PC-3 (cell line): ENCODE measurements at places on chromosomes 16 and 17. TPM values are rescaled to one million over a fixed set of nuclear protein-coding genes. Genes with fewer than 3 reads are reported as not detected.

GRCh38 chr17:62705778-62706597, 78.5 kb downstream of the MRC2 start:
- no peaks in the 10 kb centered on the region for H3K27me3 ChIP-seq
- no peaks in the 10 kb centered on the region for H3K36me3 ChIP-seq
- peaks cover 29% of the 10 kb centered on the region for H3K4me1 ChIP-seq
- DNase-seq: no peak

DNA sequence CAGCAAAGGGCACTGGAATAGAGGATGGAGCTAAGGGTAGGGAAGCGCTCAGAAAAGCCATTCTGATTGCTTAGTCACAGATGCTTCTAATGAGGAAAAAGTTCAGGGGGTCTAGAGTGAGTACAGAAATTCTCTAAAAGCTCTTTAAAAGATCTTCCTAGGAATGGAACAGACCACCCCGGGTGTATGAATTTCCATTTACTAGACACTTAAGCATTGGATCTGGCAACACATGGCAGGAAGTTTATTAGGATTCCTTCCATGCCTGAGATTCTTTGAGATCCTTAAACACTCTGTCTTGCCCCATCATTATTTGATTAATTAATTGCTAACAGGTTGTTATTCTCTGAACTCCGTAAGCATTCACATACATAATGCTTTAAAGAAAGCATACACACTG, 8.5 kb downstream of the KRTAP9-7 start:
- H3K27me3 ChIP-seq: no peaks in the 10 kb centered on the region
- no peak for DNase-seq
- no peaks in the 10 kb centered on the region for H3K36me3 ChIP-seq
- no peaks in the 10 kb centered on the region for H3K4me1 ChIP-seq
- no peak overlapping the region for H3K4me3 ChIP-seq
- no peak overlapping the region for H3K27ac ChIP-seq

- no peaks in the 10 kb centered on the region for H3K36me3 ChIP-seq
- H3K27ac ChIP-seq: no peak overlapping the region
- H3K4me3 ChIP-seq: no peak overlapping the region
- H3K27me3 ChIP-seq: no peaks in the 10 kb centered on the region
Observed at GRCh38 chr17:40369923-40370322, 5.4 kb upstream of the GJD3 start.

GLTPD2 gene
- 0.98 TPM in 1 of 2 replicates, not detected in the other for total RNA-seq

ZACN gene
- 0.11 TPM in 1 of 2 replicates, not detected in the other for total RNA-seq

- no peaks in the 10 kb centered on the region for H3K36me3 ChIP-seq
- DNase-seq: no peak
- no peaks in the 10 kb centered on the region for H3K4me1 ChIP-seq
- no peak overlapping the region for H3K27ac ChIP-seq
Observed at GRCh38 chr16:6993544-6993943, 339.1 kb upstream of the RBFOX1 start.

CFDP1 gene
- total RNA-seq: 27.3 and 32.1 TPM in 2 replicates

DNA sequence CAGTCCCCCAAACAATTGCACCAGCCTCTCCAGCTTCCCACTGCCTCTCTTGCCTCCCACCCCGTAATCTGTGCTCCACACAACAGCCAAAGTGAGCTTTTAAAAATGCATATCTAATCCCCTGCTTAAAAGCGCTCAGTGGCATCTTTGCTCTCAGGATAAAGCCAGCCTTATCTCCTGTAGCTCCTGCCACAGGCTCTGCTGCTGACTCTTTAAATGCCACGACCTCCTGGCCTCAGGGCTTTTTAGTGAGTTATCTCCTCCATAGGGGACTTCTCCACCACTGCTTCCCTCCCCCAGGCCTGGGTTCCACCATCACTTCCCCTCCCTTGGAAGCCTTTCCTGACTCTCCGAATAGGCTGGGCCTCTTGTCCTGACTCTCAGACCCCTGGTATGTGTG, 98.6 kb downstream of the GNAO1 start:
- 0 out of 2 replicates have a peak, but pooled peaks cover 8% of the 10 kb centered on the region for H3K27me3 ChIP-seq
- 0 out of 2 replicates have a peak, but pooled peaks cover 5% of the 10 kb centered on the region for H3K4me1 ChIP-seq
- H3K36me3 ChIP-seq: no peaks in the 10 kb centered on the region

RAD51D gene
- 10.7 and 16.5 TPM in 2 replicates for total RNA-seq

GRCh38 chr16:30490210-30490609, 17.7 kb downstream of the ITGAL start:
- no peaks in the 10 kb centered on the region for H3K27me3 ChIP-seq
- no peaks in the 10 kb centered on the region for H3K36me3 ChIP-seq
- H3K4me1 ChIP-seq: peaks cover 6% of the 10 kb centered on the region
- no peak for DNase-seq
- no peak overlapping the region for H3K27ac ChIP-seq

CYB5B gene
- 64.5 and 77.1 TPM in 2 replicates for total RNA-seq

DNA sequence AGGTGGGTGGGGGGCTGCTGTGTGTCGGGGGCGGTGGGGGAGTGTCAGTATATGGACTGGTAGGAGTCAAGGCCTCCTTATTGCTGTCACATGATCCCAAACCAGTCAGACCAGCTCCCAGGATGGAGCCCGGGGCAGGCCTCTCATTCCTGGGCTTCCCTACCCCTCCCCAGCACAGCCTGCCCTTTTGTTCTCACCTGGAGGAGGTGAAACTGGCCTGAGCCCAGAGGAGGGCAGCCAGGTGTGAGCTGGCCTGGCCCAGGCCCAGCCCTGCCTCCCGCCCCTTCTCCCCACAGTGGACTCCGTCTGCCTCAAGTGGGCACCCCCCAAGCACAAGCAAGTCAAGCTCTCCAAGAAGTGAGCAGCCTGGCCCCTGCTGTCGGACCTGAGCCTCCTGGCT, 4.6 kb downstream of the PRSS8 start:
- H3K4me1 ChIP-seq: peaks cover 34% of the 10 kb centered on the region
- H3K36me3 ChIP-seq: no peaks in the 10 kb centered on the region; the same call in 1 of the 2 replicates
- H3K4me3 ChIP-seq: no peak overlapping the region
- peak; percentile 67 for DNase-seq
- H3K27me3 ChIP-seq: no peaks in the 10 kb centered on the region
- peak overlapping the region; percentile 18; the same call in 1 of the 2 replicates for H3K27ac ChIP-seq

DNA sequence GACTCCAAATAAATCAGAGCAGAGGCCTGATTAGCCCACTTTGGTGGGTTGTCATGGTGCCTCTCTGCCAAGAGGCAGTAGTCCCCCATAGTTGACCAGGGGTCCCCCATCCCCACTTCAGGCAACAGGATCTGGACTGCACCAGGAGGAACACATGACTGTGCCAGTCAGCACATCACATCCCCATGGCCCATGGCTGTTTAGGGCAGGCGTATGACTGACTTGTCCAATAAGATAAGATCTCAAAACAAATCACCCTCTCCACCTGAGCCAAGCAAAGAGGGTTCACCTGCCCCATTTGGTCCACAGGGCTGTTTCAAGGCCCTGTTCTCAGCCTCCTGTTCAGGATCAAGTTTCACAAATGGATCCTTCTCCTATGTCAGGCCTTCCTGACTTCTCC, 93.3 kb downstream of the C16orf78 start:
- no peak overlapping the region for H3K4me3 ChIP-seq
- H3K4me1 ChIP-seq: no peaks in the 10 kb centered on the region
- no peak for DNase-seq
- H3K27me3 ChIP-seq: 0 out of 2 replicates have a peak, but pooled peaks cover 3% of the 10 kb centered on the region
- H3K36me3 ChIP-seq: no peaks in the 10 kb centered on the region

DNA sequence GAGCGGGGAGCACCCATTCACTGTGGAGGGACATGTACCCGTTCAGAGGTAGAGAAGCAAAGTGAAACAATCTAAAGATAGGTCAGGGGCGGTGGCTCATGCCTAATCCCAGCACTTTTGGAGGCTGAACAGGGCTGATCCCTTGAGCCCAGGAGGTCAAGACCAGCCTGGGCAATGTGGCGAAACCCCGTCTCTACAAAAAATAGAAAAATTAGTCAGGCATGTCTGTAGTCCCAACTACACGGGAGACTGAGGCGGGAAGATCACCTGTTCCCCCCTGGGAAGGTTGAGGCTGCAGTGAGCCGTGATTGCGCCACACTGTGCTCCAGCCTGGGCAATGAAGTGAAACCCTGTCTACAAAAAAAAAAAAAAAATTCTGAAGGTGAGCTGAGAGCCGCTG, 21.7 kb downstream of the MYL4 start:
- H3K36me3 ChIP-seq: no peaks in the 10 kb centered on the region
- no peaks in the 10 kb centered on the region for H3K27me3 ChIP-seq
- no peak overlapping the region for H3K27ac ChIP-seq
- no peak overlapping the region for H3K4me3 ChIP-seq

DNA sequence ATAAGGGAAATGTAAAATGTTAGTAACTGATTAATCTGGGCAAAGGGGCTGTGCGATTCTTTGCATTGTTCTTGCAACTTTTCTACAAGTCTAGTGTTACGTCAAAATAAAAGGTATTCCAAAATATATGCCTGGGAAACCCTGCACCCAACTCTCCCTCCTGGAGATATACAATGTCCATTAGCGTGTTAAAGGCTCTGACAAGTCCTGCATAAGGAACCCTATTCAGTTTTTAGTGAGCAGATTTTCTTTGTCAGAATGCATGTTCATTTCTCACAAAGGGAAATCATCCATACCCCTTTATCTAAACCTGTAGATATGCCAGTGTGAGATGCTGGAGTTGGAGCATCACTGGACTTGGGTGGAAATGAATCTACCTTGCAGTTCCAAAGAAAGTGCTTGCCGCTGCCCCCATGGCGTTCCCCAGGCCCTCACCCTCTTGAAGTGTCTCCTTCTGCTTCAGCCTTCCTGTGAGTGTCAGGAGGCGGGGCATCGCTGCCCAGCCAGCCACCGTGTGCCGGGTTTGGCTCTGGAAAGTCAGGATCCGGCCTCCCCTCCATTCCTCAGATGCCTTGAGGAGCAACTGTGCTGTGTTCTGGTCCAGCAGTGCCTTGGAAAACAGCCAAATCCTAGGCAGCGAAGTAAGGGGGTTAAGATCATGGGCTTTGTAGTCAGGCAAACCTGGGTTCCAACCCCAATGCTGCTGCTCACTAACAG, 85.5 kb downstream of the RMI2 start:
- H3K4me1 ChIP-seq: no peaks in the 10 kb centered on the region
- no peak overlapping the region for H3K4me3 ChIP-seq
- H3K27ac ChIP-seq: no peak overlapping the region
- H3K36me3 ChIP-seq: no peaks in the 10 kb centered on the region

DNA sequence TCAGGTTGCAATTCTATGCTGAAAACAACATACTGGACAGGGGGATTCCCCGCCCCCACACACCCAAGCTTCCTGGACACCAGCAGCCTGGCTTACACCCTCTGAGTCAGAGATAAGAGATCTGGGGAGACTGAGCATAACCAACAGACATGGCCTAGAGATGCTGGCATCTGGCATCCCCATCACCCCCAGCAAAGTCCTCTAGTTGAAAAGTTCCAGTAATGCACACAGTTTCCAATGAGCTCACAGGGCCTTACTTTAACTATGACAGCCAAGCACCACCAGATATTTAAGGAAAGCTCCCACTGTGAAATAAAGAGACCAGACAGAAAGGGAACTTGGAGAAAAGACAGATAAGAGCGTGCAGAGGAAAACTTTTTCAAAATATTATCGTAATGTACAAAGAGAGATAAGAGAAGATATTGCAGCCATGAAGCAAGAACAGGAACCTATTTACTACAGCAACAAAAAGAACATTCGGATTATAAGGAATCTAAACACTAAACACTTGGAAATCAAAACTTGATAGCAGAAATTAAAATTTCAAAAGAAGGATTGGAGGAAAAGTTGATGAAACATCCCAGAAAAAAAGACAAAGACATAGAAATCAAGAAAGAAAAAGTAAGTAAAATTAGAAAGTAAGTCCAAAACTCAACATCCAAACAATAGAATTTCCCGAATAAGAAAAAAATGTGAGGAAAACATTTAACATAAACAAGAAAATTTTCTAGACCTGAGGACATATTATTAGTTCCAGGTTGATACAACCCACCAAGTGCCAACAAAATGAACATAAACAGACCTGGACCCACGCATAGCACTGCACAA, 17.2 kb upstream of the ALOX15 start:
- no peaks in the 10 kb centered on the region for H3K4me1 ChIP-seq
- no peaks in the 10 kb centered on the region for H3K36me3 ChIP-seq
- no peaks in the 10 kb centered on the region for H3K27me3 ChIP-seq
- H3K4me3 ChIP-seq: no peak overlapping the region

DNA sequence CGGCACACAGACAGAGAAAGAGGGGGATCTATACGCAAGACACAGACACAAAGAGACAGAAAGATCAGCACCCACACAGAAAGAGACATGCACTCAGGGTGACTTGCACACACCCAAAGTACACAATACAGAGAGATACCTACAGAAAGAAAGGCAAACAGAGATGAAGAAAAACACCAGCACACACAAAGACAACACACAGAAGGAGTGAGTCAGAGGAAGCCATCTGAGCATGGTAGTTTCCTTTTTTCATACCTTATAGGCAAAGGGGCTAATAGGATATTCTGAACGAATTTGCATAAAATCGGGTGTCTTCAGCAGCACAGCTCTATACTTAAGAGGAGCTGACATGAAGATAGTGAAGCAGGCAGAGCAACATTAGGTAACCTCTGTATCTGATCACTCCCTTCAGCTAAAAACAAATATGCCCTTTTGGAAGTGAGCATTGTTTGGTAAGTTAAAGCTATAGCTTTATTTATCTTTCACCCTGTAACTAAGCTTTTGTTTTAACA, 198.6 kb downstream of the AATF start:
- no peaks in the 10 kb centered on the region for H3K36me3 ChIP-seq
- peak overlapping the region; percentile 47 for H3K27ac ChIP-seq
- peak overlapping the region; percentile 18; the same call in 1 of the 2 replicates for H3K4me3 ChIP-seq
- H3K4me1 ChIP-seq: peaks cover 18% of the 10 kb centered on the region
- no peaks in the 10 kb centered on the region for H3K27me3 ChIP-seq

GRCh38 chr17:21418446-21419298, 42.5 kb downstream of the KCNJ12 start:
- no peaks in the 10 kb centered on the region for H3K27me3 ChIP-seq
- no peaks in the 10 kb centered on the region for H3K36me3 ChIP-seq
- no peak overlapping the region for H3K27ac ChIP-seq
- no peaks in the 10 kb centered on the region for H3K4me1 ChIP-seq

GRCh38 chr17:38587203-38587602, 18.5 kb downstream of the SRCIN1 start:
- no peak overlapping the region for H3K4me3 ChIP-seq
- no peak overlapping the region for H3K27ac ChIP-seq
- no peaks in the 10 kb centered on the region for H3K36me3 ChIP-seq
- no peaks in the 10 kb centered on the region for H3K27me3 ChIP-seq
- DNase-seq: no peak

NKD1 gene
- 0.06 and 0.07 TPM in 2 replicates for total RNA-seq

CHAD gene
- total RNA-seq: not detected in 2 replicates

DNA sequence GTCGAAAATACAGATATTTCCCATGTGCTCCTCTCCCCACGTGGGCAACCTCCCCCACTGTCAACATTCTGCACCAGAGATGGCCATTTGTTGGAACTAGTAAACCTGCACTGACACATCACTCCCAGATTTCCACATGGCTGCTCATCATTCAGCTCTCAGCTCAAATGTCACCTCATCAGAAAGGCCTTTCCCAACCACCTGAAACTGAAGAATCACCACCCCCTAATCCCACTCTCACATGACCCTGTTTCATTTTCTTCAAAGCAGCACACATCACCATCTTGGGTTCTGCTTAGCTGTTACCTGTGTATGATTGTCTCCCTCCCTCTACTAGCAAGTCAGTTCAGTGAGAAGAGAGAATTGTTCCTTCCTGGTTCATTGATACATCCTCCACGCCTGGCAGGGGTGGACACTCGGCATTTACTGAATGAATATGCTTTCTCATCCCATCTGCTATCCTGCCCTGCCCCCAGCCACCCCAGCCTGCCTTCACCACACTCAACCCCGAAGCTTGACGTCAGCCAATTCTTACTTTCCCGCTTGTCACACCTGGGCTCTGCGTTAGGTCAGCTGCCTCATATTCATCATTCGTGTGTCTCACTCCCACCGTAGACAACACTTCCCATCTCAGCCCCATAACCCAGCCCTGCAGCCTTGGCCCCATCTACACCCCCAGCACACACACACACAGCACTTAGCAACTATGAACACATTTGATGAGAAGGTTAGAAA, 1.5 kb downstream of the C17orf114 start:
- no peaks in the 10 kb centered on the region for H3K27me3 ChIP-seq
- no peak for DNase-seq
- H3K36me3 ChIP-seq: peaks cover 5% of the 10 kb centered on the region; the same call in 1 of the 2 replicates
- H3K4me3 ChIP-seq: no peak overlapping the region
